Stimulated activated CD4-positive, alpha-beta T cell treated with anti-CD3 and anti-CD28 coated beads, Interleukin-1b, Interleukin-23, amount 100 ng/mL, for 1 hour (primary cell): ENCODE measurements at places on chromosomes 6 and 20.
A peak's percentile ranks its signal among the peaks of the same experiment; 100 is the strongest.

DNA sequence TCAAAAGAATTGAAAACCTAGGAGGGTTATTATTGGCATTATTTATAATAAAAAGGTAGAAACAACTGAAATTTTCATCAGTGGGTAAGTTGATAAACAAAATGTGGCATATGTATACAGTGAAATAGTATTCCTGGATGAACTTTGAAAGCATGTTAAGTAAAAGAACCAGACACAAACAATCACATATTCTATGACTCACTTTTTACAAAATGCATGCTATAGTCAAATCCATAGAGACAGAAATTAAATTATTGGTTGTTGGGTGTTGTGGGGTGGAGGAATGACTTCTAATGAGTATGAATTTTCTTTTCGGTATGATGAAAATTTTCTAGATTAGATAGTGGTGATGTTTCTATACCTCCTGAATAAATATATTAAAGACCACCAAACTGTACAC is 94.6 kb downstream of the LRRC1 start:
- DNase-seq, result no peak

DNA sequence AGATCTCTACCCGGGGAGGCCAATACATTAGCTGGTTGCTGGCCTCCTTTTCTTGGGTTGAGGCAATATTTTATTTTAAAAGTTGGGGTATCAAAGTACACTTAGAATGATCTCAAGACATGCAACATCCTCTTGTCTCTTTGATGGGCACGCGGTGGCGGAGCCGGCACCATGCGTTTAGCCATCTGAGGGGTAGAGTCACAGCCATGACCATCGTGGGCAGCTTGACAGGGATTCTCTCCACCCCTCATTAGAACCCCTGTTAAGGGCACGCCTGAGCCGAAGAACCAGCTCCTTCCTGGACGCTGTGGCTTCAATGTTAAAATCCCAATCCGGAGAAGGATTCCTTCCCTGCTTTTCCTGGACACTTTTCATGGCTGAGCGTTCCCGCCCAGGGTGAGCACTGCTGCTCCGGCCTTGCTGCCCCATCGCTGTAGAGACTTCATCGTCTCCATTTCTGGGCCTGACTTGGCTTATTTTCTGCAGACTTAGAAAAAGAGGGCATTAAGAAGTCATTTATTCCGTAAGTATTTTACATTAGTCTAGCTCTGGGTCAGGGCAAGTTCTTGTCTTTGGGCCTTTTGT is 142.7 kb upstream of the CDH4 start:
- DNase-seq, result no peak

- DNase-seq, result no peak
These were observed 50.3 kb downstream of the WDR27 start for GRCh38 chr6:169651498-169651897.

DNA sequence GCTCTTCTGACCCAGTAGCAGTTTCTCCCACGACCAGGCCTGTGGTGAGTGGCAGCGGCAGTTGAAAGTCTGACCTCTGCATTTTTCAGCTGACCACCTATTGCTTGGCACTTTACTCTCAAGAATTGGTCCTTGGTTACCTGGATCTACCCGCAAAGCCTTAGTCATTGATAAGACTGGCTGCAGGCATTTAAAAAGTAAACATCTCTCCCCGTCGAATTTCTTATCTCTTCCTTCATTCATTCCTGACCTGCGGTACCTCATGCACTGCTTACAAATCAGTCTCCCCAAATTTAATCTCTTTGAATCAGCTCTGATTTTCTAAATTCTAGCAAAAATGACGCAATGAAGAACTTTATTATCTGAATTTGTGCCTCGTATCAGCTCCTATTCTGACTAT is 26.1 kb upstream of the IPCEF1 start:
- DNase-seq, result no peak

GRCh38 chr6:149380523-149380922 is 19.5 kb upstream of the SUMO4 start:
- DNase-seq, result no peak

GRCh38 chr20:25283221-25283951 is 35.5 kb downstream of the PYGB start:
- DNase-seq, result no peak

DNA sequence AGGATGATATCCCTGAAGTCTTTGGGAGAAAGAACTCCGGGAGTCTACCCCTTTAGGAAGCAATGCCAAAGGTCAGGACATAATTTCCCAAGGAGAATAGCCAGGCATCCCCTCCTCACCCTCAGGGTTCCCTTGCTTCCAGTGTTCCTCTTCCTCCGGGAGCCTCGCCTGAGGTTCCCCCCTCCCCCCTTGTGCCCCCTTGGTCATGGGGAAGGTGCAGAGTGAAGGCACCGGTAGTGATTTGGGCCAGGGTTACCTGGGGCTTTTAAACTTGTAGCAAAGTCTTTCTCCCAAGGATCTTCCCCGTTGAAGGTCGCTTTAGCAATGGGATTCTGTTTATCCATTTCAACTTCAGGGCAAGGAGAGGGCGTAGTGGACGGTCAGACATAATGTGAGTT is 1.2 kb downstream of the ISM1 start:
- DNase-seq, result no peak

DNA sequence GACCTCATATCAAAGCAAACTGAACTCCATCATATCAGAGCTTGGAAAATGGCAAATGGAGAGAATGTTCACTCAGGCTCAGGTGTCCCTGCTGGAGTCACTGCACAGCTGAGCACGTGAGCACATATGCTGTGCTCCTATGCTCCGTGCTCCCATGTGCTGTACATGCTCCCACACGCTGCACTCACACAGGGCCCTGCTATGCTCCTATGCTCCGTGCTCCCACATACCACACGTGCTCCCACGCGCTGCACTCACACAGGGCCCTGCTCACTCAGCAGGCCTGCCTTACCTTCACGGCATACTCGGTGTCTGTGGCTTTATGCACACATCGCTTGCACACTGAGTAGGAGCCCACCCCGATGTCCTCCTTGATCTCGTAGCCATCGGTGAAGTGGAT is 65.7 kb upstream of the MPC1 start:
- DNase-seq, result no peak

GRCh38 chr6:39923394-39923793 is 10.9 kb downstream of the MOCS1 start:
- no peak for DNase-seq

DNA sequence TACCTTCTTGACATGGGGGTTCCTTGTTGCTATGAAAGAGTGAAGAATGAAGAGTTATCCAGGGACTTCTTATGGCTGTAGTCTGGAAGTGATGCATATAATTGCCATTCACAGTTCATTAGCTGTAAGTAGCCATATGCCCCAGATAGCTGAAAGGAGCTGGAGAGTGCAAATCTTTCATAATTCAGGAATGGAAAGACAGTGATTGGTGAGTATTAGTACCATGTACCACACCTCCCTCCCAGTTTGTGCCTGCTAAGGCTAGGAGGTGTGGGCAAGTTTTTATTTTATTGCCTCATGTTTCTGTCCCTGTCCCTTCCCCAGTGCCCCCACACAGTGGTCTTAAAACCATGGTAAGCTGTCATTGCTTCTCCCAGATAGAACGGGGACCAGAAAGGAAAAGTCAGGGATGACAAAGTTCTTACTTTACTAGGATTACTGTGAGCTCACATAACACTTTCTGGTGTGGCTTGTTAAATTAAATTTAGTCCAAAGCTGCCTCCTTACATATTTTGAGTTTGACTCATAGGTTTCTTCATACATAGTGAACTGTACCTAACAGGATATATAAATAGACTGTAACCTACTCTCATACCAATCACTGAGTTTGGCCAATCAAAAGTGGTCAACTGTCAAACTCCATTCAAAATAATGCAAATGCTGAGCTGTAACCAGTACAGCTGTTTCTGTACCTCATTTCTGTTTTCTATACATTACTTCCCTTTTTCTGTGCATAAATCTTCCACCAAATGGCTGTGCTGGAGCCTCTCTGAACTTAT is 119.4 kb downstream of the RFPL4B start:
- DNase-seq, result no peak

GRCh38 chr20:50546729-50547314 is 36.6 kb downstream of the PTPN1 start:
- DNase-seq, result no peak

GRCh38 chr6:81753711-81754577 is 1.5 kb upstream of the TENT5A start:
- peak; percentile 68 for DNase-seq

- DNase-seq, result no peak
These were observed 43.1 kb upstream of the NEDD9 start for GRCh38 chr6:11275598-11275997.

- DNase-seq, result no peak
These were observed 44.8 kb downstream of the UBE2V1 start for GRCh38 chr20:50068041-50068651.

DNA sequence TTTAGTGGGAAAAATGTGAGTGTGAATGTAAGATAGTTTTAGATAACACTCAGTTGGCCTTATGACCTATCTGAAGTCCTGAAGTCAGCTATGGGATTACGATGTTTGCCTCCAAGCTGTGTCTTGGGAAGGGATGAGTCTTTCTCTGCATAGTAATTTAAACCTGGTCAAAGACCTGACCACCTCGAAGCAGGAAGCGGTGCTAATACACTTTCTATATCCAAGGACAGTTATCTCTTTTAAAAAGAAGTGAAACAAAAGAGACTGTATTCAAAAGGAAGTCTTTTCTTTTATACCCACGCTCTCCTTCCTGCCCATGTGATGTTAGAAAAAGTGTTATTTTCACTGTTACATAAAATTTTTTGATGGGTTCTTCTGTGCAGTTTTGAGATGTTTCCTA is 94.9 kb downstream of the JARID2 start:
- no peak for DNase-seq

- no peak for DNase-seq
These were observed 55.4 kb downstream of the HS3ST5 start for GRCh38 chr6:114287461-114287860.

GRCh38 chr6:62446647-62447316 is 160.8 kb upstream of the KHDRBS2 start:
- DNase-seq, result no peak

DNA sequence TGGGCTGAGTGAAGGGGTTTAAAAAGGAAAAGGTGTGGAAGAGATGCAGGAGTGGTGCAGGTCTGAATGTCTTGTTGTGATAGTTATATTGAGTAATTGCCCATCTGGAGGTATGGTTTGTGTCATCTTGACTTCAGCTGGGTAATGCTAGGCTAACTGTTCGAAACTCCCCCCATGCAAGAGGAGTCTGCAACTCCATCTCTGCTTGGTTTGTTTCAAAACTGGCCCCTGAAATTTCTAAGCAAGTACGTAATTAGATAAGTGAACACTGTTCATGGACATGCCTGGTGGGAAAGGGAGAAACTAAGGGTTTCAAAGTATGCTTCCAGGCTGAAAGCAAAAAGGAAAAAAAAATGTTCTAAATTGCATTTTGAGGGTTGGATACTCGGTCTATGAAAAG is 17.1 kb downstream of the TTK start:
- DNase-seq, result no peak

DNA sequence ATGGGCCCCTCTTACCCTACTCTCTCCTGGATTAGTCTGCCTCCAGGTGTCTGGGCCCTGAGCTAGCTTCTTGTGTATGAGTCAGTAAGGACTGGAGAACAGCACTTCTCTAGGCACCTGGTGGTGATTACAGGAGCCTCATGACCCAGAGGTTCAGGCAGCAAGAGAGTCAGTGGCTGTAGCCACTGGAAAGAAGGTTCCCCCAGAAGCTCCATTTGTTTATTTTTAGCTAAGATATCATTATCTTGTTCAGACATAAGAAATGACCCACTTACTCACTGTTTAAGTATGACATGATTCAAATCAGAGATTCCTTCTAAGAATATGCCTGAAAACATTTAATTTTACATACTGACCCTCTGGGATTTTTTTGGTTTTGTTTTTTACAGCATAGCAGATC is 23.6 kb upstream of the SLC4A11 start:
- DNase-seq, result no peak

DNA sequence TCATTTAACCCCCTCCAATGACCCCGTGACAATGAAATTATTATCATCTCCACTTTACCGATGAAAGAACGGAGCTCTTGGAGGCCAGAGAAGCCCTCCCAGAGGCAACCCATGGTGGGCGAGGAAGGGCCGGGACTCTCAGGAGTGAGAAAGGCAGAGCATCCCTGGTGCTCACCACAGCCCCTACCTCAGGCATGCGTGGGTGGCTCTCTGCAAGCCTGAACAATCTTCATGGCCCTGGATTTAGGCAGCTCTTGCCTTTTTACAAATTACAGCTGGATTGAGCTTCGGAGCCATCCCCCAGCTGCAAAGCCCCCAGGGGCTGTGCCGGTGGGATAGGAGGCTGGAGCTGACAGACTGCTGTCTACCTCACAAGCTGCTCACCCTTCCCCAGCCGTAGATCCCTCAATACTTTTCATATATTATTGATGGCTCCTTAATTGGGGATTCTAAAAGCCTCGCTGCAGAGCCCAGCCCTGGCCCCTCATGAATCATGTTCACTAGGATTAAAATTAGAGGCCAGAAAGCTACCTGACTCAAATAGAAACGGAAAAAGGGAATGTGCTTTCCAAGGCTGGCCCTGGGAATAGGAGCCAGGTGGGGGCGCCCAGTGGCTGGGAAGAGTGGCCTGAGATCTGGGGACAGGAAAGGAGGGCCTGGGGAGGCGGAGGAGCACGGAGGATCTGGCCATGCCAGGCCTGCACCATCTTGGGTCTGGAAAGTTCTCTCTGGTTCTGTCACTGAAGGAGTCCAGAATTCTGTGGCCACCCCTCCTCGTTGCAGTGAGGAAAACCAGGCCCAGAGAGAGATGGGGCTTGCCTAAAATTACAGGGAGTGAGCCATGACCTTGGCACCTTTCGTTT is 29.1 kb downstream of the CPNE5 start:
- no peak for DNase-seq

- DNase-seq, result no peak
These were observed 134.6 kb upstream of the BTN3A2 start for GRCh38 chr6:26230351-26230750.

GRCh38 chr20:10219452-10219791 is 792 bp downstream of the SNAP25 start:
- peak; percentile 29 for DNase-seq

GRCh38 chr6:35078226-35078850 is 62.8 kb downstream of the TCP11 start:
- DNase-seq, result no peak

GRCh38 chr6:156587071-156587470 is 190.1 kb upstream of the ARID1B start:
- no peak for DNase-seq

DNA sequence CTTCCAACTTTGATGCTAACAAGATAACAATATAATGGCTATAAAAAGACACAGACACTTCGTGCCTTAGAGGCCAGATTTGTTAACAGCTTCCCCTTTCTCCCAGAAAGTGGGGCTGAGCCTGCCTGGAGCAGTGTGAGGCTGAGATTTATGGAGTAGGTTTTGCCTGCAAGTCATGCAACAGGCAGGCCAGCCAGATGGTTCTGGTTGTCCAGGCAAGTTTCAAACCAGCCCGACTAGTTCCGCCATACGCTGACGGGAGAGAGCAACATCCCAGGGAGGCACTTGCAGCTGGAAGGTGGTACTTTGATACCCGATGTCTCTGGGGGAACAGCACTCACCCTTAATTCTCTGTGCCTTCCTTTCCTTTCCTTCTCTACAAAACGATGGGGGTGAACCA is 81.3 kb upstream of the NAA20 start:
- DNase-seq, result no peak

- DNase-seq, result no peak
These were observed 667.9 kb downstream of the EPM2A start for GRCh38 chr6:145067430-145067829.

- DNase-seq, result no peak
These were observed 122.2 kb downstream of the MTFR2 start for GRCh38 chr6:136127873-136128272.
